Left lobe of liver (tissue), 2 donors: ENCODE measurements at places on chromosomes 12 and 14. TPM values are rescaled to one million over a fixed set of nuclear protein-coding genes. Genes with fewer than 3 reads are reported as not detected.

The PLEKHD1 gene
- total RNA-seq: not detected

The FLRT2 gene
- total RNA-seq: 1.7 TPM

The RAD51B gene
- 3.3 TPM for total RNA-seq

The STYK1 gene
- not detected for total RNA-seq

The FKBP4 gene
- total RNA-seq: 50.4 TPM

The KDM2B gene
- total RNA-seq: 10.1 TPM

The NEMF gene
- total RNA-seq: 18.2 TPM

The TROAP gene
- total RNA-seq: 0.48 TPM

The KITLG gene
- total RNA-seq: 1.4 TPM

The MYH6 gene
- total RNA-seq: not detected

The PPP4R4 gene
- total RNA-seq: 0.28 TPM

The GRIN2B gene
- not detected for total RNA-seq

The NFATC4 gene
- total RNA-seq: 1.4 TPM

- DNase-seq: no peak
Observed at GRCh38 chr14:68245146-68246073, 425.8 kb downstream of the RAD51B start.

DNA sequence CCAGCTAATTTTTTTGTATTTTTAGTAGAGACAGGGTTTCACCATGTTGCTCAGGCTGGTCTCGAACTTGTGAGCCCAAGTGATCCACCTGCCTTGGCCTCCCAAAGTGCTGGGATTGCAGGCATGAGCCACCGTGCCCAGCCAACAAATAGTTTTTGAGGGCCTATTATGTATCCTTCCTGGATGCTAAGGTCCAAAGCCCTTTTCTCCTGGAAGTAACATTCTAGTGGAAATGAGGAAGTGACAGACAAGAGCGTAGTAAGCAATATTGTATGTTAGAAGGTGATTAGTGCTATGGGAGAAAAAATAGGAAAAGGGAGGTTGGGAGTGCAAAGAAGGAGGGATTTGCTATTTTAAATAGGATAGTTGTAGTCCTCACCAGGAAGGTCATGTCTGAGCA lies 9.0 kb upstream of the CGRRF1 start:
- DNase-seq: no peak

DNA sequence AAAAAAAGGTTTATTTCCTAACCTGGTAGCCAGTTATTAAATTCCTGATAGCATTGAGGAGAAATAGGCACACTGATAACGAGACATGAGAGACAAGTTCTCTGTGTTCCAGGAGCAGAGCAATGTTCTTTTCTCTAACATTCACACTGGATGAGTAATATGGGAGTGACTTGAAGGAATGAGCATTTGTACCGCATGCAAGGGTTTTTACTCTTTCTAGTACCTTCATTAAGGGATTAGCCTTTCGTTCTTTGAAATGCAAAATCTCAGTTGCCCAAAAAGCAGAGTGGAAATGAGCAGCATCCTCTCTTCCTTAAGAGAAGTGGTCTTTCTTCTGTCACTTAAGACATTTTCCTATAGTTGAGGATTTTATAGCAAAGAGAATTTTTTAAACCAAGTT lies 54.7 kb downstream of the FGD4 start:
- no peak for DNase-seq

- no peak for DNase-seq
Observed at GRCh38 chr12:65878540-65878939, 54.3 kb downstream of the HMGA2 start.

- no peak for DNase-seq
Observed at GRCh38 chr12:16880864-16881285, 274.9 kb upstream of the LMO3 start.

DNA sequence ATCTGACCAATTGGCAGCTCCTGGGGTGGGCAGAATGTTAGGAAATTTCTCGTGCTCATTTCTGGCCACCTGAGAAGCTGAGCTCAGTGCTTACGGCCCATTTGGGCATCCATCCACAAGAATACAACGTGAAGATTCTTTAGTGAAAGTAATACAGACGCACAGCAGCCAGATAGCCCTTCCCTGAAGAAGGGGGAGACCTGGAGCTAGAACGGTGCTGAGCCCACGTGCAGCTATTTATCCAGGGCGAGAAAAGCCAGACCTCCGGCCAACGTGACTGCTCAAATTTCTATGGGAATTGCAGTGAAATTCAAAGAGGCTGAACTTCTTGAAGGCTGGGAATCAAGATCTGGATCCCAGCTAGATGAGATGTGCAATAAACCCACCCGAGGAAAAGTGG lies 20.7 kb downstream of the NID2 start:
- no peak for DNase-seq

GRCh38 chr12:132775502-132776229 lies 14.0 kb upstream of the ANKLE2 start:
- DNase-seq: no peak

DNA sequence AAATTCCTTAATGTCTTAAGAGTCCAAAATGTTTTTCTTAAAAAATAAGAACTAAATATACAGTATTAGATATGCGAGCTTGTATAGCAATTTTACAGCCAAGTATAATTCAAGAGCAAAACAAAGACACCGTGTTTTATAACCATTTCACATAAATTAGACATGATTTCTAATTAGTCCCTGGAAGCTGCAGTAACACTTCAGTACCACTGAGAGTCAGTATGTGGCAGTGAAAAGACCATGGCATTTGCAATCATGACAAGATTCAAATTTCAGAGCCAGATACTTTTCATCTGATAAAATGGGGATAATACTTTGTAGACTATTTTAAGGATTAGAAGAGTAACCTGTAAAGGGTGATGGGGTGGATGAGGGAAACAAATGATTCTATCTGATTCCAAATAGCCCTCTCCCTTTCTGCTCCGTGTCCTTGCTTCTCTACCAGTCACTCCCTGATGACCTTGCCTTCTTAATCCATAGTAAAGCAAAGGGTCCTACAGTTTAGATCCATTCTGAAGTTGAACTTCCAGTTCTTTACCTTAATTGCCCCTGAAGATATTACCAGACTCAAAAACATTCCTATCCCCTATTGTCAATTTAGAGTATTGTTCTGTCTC lies 145.4 kb upstream of the ABCD2 start:
- DNase-seq: no peak

GRCh38 chr14:66065188-66065587 lies 421.0 kb upstream of the CCDC196 start:
- DNase-seq: no peak

- DNase-seq: no peak
Observed at GRCh38 chr14:76927971-76928700, 100.4 kb downstream of the IRF2BPL start.

DNA sequence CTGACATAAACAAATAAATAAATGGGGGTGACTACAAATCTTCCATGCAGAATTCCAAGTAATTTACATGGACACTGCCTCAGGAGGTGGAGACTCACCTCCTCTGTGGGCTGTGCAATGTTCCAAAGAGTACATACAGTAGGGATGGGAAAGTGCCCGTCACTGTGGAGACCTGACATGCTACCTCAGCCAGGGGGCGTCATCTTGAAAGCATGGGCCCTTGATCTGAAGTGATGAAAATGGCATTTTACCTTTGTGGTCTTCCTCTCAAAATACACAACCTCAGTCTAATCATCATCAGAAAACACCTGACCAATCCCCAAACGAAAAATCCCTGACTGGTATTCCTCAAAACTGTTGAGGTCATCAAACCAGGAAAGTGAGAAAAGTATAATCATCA lies 48.4 kb downstream of the ANAPC7 start:
- DNase-seq: no peak

GRCh38 chr14:21264025-21264801 lies 5.0 kb downstream of the HNRNPC start:
- DNase-seq: no peak

DNA sequence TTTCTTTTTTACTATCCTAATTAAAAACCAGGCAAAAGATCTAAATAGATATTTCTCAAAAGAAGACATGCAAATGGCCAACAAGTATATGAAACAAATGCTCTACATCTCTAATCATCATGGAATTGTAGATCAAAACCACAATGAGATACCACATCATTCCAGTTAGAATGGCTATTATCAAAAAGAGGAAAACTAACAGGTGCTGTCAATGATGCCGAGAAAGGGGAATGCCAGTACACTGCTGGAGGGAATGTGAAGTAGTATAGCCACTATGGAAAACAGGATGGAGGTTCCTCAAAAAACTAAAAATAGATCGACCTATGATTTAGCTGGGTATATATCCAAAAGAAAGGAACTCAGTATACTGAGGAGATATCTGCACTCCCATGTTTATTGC lies 39.0 kb upstream of the C12orf75 start:
- DNase-seq: no peak

- DNase-seq: peak; percentile 43
Observed at GRCh38 chr14:105067140-105067968, 2.1 kb upstream of the GPR132 start.

- DNase-seq: no peak
Observed at GRCh38 chr12:88638966-88639760, 58.9 kb upstream of the KITLG start.

- DNase-seq: no peak
Observed at GRCh38 chr14:93059917-93060545, 55.7 kb downstream of the ITPK1 start.

GRCh38 chr14:99481745-99482099 lies 513 bp downstream of the CCNK start:
- no peak for DNase-seq

GRCh38 chr12:71636704-71637115 lies 26.9 kb downstream of the ZFC3H1 start:
- DNase-seq: no peak

GRCh38 chr12:31272607-31273225 lies 53.2 kb downstream of the SINHCAF start:
- no peak for DNase-seq

DNA sequence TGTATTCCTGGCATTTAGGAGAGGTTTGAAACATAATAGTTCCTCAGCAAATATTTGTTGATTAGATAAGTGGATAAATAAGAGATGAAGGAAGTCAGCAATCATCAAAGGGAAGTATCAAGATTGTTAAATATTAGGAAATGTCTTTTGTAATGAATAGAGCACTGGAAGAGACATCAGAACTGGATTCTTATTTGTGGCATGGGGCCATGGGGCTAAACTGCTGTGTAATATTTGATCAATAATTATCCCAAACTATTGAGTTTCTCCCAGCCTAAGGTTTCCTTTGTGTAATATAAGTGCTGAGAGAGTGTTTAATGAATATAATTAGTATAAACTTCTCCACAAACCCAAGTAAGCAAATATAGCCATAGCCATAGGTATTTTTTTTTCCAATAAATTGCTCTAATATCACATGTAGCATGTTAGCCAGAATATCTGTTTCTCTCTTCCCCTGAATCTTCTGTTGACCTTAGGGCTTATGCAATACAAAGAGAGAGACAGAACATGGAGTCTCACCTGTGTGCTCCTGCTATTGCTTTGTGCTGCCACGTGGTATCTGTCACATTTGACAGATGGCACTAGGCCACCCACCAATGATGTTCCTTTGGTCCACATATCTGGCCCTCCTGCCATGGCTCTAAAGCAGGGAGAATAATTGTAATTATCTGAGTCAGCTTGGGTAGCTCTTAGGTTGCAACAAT lies 658.7 kb downstream of the SOX5 start:
- DNase-seq: no peak

DNA sequence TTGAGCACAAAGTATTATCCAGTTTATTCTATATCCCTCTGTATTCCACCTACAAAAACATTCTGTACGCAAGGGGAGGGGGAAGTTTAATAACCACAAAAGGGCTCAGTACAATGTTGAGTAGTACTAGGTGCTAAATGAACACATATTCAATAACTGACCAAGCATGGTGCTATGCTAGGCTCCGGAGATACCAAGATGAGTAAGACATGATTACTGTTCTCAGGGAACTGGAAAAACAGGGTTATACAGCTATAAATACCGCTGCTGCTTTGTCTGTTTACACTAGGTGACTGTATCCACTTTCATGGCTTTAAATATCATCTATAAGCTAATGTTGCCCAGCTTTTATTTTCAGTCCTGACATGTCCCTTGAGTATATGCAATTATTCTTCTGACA lies 135.8 kb downstream of the INSM2 start:
- DNase-seq: no peak

GRCh38 chr12:108129017-108129812 lies at the start of gene WSCD2:
TSS of gene WSCD2 (plus strand) at chr12:108129288. CDS start at chr12:108195833, 66,545 bp downstream.
- DNase-seq: no peak

- no peak for DNase-seq
Observed at GRCh38 chr12:40723001-40723400, 30.8 kb downstream of the CNTN1 start.

DNA sequence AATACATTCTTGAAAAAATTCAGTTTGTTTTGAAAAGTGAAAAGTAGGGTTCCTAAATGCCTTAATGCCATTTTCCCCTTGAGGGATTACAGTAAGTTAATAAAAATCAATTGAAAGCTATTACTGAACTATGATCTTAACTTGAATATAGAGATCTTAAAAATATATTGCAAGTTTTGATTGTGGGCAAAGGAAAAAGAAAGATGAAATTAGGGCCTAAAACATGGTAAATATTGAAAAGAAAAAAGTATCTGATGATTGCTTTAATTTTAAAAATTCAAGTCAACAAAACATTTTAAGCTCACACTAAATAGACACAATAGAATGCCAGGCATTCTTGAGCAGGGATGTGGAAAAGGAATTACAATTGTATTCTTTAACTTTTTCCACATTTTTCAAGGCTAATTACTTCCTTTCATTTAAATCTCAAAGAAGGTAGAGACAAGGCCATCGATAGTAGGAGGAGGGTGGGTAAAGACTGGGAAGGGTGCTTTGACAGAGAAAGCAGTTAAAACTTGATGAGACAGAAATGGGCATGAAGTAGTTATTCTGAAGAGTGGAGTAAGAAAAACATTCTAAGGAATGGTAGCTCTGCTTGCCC lies 294.4 kb downstream of the NELL2 start:
- DNase-seq: no peak

GRCh38 chr14:54614296-54614695 lies 47.4 kb downstream of the SAMD4A start:
- DNase-seq: no peak

DNA sequence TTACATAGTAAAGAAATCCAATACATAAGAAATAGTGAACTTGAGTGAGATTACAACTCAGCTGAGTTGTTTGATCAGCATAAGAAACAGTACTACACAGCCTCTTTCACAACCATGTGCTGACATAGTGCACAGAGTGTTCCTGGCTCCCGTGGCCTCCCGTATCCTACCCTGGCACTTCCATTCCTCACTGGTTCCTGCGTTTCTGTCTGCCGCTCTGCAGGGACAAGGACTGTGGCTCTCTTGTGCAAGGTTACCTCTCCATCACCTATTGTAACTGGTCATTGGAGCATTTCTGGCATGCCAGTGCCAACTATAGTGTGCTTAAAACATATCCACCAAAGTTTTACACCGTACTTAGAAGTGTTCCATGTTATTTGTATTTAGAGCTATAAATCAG lies 46.3 kb upstream of the PCED1B start:
- peak; percentile 84 for DNase-seq

GRCh38 chr12:44225149-44225510 lies 389.2 kb downstream of the TMEM117 start:
- no peak for DNase-seq

GRCh38 chr12:25723921-25724491 lies 170.9 kb upstream of the LMNTD1 start:
- no peak for DNase-seq

GRCh38 chr14:103313704-103314103 lies 20.3 kb upstream of the EIF5 start:
- DNase-seq: no peak

- no peak for DNase-seq
Observed at GRCh38 chr14:89445273-89445973, 28.4 kb upstream of the FOXN3 start.

- DNase-seq: no peak
Observed at GRCh38 chr12:12626471-12626870, 14.8 kb downstream of the CREBL2 start.

GRCh38 chr12:71057330-71057729 lies 100.5 kb downstream of the TSPAN8 start:
- no peak for DNase-seq

GRCh38 chr12:32906399-32907165 lies 10.0 kb upstream of the PKP2 start:
- DNase-seq: peak; percentile 81
